ENCODE measurements at places on chromosomes 11 and 22. TPM values are rescaled to one million over a fixed set of nuclear protein-coding genes. Genes with fewer than 3 reads are reported as not detected.

- no peak for DNase-seq
Measured at GRCh38 chr11:62502030-62502730, 44.4 kb downstream of the AHNAK start.

Gene APOL6
- total RNA-seq: 5.7 TPM

GRCh38 chr11:102291831-102292230 is 25.5 kb upstream of the BIRC3 start:
- DNase-seq: no peak

- DNase-seq: no peak
Measured at GRCh38 chr11:15192005-15192556, 77.4 kb downstream of the INSC start.

DNA sequence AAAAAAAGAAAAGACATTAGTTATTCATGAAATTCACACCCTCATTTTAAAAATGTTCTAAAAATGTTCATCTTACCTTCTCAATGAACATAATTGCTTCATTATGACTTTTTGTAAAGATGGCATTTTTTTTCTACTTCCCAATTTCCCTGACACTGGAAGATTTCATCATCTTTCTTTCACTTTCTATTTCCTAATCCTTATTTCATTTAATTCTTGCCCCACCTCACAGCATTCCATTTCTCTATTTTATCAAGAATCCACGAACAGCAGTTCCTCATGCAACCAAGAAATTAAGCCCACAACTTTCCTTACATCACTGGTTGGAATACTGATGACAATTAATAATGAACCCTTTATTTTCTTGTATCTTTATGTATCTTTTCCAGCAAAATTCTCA is 1.9 kb downstream of the PATL1 start:
- DNase-seq: no peak

DNA sequence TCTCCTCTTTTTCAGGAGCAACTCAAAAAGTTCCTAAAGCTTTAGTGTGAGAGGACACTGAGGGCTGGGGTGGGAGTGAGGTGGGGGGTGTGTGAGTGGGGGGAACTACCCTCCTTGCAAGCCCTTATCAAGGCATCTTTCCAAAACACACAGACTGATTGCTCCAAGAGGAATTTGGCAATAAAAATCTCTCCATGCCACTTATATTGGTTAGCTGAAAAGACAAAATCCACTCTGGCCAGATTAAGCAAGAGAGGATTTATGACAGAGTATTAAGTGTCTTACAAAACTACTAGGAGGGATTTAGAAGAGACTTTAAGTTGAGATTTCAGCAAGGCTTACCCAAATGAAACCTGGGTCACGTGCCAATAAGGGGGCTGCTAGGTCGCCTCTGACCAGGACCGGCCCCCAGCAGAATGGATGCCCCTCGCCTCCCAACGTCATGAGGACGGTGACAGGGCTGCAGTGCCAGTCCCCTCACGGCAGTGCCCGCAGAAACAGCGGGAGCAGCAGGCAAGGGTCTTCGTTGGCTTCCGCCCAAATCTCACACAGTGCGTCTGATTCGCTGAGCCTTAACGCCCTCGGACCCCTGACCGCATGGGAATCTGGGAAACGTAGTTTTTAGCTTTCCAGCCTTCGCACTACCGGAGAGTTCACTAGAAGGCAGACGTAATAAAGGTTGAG is 22.1 kb upstream of the CTR9 start:
- no peak for DNase-seq

DNA sequence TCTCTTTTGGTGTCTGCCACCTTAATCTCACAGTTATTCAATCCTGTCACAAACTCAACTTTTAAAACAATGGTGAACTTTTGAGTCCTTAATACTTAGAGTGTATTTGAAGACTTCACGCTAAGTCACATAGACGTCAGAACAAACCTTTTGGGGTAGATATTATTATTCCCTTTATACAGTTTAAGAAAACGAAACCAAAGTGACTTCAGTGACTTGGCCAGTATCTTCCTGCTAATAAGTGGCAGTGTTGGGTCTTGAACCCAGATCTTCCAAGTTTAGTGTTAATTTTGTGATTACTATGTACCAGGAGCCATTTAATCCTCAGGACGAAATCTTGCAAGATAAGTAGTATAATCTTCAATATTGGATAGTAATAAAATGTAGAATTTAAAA is 691 bp downstream of the CEP295 start:
- DNase-seq: no peak

Gene CHST1
- 2.6 TPM for total RNA-seq

- DNase-seq: no peak
Measured at GRCh38 chr11:132855516-132855915, 676.8 kb downstream of the OPCML start.
